SJSA1 (cell line): ENCODE measurements at places on chromosomes 2 and 18. TPM values are rescaled to one million over a fixed set of nuclear protein-coding genes. Genes with fewer than 3 reads are reported as not detected.

GRCh38 chr2:69416147-69416546 lies 21.1 kb downstream of the NFU1 start:
- no peak for DNase-seq

DNA sequence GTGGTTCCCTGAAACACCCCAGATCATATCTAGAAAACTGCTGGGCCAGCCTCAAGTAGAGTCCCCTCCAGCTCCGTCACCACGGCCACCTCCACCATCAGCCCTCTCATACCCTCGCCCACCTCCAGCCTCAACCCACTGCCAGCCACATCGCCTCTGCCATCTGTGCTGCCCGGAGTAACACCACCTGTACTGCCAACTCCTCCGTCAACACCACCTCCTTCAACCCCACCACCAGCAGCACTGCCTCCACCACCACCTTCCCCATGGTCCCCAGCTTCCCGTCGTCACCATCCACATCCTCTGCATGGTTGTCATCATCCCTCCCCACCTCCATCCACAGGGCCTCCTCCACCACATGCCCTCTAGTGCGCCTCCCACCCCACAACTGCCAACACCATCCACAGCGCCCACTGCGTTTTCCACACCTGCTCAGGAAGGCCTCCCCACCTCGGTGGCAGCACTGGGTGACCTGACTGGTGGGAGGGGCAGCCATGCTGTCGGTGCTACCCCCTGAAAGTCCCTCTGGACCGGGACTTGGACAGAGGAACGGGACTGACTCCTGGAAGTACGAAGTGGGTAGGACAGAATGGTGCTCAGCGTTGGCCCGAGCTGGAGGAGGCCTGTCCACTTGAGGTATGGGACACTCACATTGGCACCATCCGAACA lies 1.6 kb downstream of the SNED1 start:
- no peak for DNase-seq

DNA sequence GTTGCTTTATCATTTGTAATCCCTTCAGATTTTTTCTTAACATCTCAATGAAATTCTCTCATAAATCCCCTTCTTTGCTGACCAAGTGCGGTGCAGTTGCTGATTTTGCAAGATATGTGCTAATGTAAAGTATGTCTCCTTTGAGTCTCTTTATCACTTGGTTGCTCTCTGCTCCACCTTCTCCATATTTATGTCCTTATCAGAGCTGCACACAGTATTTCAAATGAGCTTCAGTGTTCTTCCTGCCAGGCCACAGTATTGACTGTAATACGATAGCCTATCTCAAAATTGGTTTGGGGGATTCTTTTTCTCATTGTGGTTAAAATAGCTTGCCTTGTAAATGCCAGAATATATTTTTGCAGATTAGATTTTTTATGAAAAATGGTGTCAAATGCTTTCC lies 32.2 kb downstream of the MAIP1 start:
- DNase-seq: no peak

- no peak for DNase-seq
Observed at GRCh38 chr18:51123481-51123880, 74.0 kb downstream of the MEX3C start.

DNA sequence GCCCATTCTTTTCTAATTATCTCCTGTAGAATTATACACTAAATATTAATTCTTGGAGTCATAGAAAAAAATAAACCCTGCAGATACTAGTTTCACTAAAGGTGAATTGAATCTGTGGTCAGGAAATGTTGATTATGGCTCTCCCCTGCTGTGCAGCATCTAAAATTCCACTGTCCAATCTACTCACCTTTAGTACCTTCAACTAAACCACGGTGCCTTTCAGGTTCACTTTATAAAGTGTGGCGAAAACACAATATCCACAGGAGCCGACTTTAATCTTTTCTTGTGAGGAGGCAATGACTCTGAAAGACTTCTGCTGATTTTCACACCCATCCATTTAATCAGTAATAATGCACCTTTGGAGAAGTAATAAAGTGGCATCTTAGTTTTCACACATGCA lies 402.3 kb downstream of the THSD7B start:
- no peak for DNase-seq

The TFCP2L1 gene
- not detected in 2 replicates for total RNA-seq

DNA sequence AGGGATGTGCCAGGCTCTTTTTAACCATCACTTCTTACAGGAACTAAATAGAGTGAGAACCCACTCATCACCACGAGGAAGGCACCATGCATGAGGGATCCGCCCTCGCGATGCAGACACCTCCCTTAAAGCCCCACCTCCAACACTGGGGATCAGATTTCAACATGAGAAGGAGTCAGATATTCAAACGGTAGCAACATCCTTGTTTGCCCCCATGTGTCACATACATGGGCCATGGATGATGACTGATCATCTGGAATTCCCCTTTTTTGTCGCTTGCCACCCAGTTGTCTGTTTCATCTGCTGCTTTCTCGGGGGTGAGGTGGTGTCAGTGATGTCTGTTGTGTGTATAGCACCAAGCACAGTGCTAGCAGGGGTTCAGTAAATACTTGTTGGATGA lies 57.9 kb downstream of the NCK2 start:
- DNase-seq: no peak

- no peak for DNase-seq
Observed at GRCh38 chr2:128389388-128390086, 70.9 kb upstream of the HS6ST1 start.

The CNGA3 gene
- total RNA-seq: not detected in 2 replicates

DNA sequence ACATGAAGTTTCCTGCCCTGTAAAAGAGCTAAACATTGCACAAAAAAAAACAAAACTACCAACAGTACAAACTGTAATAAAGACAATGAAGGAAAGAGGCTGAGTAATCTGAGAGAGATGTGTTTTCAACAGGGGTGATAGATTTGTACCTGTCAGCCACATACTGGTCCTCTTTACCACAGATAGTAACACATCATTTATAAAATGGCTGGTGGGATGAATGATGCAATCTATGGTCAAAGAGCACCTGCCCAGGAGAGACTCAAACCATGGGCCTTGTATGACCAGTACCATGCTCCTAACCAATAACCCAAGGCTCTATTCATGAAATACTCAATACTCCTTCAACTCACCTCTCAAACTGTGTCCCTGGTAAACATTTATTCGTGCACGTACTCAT lies 4.5 kb downstream of the SUCLG1 start:
- no peak for DNase-seq

The PID1 gene
- total RNA-seq: 0.18 and 2.1 TPM in 2 replicates

- DNase-seq: no peak
Observed at GRCh38 chr18:7174344-7175095, 56.4 kb upstream of the LRRC30 start.

GRCh38 chr2:12931186-12931844 lies 214.6 kb downstream of the TRIB2 start:
- peak; percentile 47 for DNase-seq

GRCh38 chr2:19125901-19126680 lies 232.3 kb downstream of the OSR1 start:
- DNase-seq: no peak

- no peak for DNase-seq
Observed at GRCh38 chr2:111252436-111252835, 131.7 kb downstream of the BCL2L11 start.

The CHST9 gene
- total RNA-seq: not detected in 2 replicates

The SLC30A3 gene
- total RNA-seq: not detected in 2 replicates

GRCh38 chr2:16155766-16156165 lies 215.4 kb downstream of the MYCN start:
- no peak for DNase-seq

DNA sequence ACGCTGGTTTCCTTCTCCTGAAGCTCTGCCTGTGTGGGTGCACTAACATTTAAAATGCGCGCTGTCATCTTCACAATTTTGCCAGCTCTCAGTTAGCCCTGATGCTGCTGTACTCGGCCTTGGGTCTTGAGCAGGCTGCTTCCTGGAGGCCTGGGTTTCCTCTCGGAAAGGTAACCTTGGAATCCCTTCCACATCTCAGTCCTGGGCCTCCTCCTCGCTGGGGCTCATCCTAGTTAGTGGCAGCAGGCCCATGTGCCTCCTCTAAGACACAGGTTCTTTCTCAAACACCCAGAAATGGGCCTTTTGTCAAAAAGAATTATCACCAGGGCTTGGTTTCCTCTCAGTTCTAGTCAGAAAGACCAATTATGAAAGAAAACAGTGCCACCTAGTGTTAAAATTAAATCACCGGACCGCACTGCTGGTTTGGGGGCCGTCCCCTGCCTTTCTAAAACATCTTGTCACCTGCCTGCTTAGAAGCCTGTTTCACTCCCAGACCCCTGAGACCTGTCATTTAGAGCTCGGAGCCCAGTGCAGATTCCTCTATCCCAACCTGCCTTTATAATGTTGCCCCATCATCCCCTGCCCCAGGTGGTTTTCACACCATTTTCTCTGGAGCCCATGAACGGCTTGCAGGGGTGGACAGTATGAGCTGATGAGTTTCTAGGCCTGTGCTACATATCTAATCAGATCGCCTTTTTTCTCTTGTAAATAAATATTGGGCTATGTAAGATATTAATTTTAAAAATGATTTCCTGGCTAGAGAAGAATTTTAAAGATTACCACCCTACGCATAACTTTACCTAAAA lies 42.4 kb downstream of the HK2 start:
- peak; percentile 69 for DNase-seq

The VSNL1 gene
- total RNA-seq: 1.00 and 4.1 TPM in 2 replicates

The NR4A2 gene
- 0.61 TPM in 1 of 2 replicates, not detected in the other for total RNA-seq

GRCh38 chr2:199581935-199582360 lies 124.2 kb upstream of the SATB2 start:
- DNase-seq: no peak

GRCh38 chr2:237931205-237931721 lies 35.6 kb upstream of the UBE2F start:
- no peak for DNase-seq

The POMC gene
- total RNA-seq: not detected in 2 replicates

The IL1R2 gene
- total RNA-seq: 0.16 TPM in 1 of 2 replicates, not detected in the other

DNA sequence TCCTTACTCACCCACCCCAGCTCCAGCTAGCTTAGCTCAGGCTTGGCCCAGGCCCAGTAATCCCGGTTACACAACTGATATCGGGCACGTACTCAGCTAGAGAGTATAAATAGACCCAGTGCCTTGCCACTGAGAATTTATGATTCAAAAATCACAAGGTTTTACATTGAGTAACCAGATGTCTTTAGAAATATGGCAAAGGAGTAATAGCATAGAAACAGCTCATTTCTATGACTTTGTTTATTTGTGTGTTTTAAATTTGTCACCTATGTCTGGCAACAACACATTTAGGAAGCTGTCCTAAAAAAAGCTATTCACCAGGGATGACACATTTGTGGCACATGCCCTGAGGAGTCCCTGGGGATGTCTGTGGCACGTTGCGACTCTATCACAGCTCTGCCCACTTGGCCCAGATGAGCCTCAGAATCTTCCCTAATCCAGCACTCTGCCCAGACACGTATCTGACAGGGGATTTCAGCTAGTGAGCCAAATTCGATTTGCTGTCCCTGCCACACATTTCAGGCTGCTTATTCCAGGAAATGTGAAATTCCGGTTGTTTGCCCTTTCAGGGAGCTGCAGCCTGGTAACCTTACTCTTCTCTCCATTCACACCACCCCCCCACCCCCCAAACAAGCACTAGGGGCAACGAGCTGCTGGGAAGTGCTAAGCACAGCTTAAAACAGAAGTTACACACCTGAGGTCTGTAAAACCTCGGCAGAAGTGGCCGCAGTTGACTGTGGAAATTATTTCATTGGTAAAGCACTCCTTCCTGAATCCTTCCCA lies 85.4 kb upstream of the ZCCHC2 start:
- DNase-seq: no peak

The HOXD3 gene
- total RNA-seq: 0.66 and 1.1 TPM in 2 replicates

- no peak for DNase-seq
Observed at GRCh38 chr2:187719510-187719909, 165.3 kb upstream of the TFPI start.

The INHBB gene
- 0.09 and 0.16 TPM in 2 replicates for total RNA-seq

GRCh38 chr2:70087702-70088597 lies 673 bp downstream of the PCBP1 start:
- peak; percentile 74 for DNase-seq
